ENCODE measurements at places on chromosomes 4 and X. TPM values are rescaled to one million over a fixed set of nuclear protein-coding genes. Genes with fewer than 3 reads are reported as not detected.

GRCh38 chr4:153327247-153327646 lies 17.2 kb upstream of the MND1 start:
- DNase-seq: no peak

GRCh38 chr4:77050962-77051361 lies 24.8 kb downstream of the CCNI start:
- no peak for DNase-seq

- no peak for DNase-seq
These were observed 104.8 kb downstream of the ANK2 start for GRCh38 chr4:113154281-113154680.

- no peak for DNase-seq
These were observed 554.1 kb upstream of the MAGEB2 start for GRCh38 chrX:29661290-29661689.

DNA sequence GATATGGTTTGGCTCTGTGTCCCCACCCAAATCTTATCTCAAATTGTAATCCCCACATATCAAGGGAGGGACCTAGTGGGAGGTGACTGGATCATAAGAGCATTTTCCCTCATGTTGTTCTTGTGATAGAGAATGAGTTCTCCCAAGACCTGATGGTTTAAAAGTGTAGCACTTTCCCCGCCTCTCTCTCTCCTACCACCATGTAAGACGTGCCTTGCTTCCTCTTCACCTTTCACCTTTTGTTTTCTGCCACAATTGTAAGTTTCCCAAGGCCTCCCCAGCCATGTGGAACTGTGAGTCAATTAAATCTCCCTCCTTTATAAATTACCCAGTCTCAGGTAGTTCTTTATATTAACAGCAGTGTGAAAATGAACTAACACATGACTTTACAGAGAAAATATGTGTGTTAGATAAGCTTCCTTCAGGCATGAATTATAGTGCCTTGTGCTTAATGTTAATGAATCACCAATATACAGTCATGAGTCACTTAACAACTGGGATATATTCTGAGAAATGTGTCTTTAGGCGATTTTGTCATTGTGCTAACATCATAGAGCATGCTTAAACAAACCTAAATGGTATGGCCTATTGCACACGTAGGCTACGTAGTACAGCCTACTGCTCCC lies 37.9 kb downstream of the PDGFC start:
- no peak for DNase-seq

DNA sequence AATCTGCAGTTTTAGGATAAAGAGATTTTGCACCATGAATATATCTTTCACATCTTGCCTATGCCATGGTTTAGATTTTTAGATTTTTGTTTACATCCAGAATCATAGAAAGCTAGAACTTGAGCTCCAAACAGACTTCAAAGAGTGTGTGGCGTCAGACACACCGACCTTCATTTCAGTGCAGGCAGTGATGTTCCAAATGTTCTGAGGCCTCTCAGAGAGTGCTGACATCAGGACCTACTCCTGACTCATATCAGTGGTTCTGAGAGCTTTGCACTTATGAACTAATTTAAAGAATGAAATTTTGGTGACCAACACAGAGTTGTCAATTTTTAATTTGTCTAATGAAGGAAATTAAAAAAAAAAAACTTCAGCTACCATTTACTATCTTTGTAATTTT lies 18.3 kb downstream of the CXCR3 start:
- DNase-seq: no peak

GRCh38 chr4:5691491-5692132 lies 16.7 kb downstream of the EVC2 start:
- no peak for DNase-seq

GRCh38 chr4:20529691-20530090 lies 170.6 kb upstream of the PACRGL start:
- peak; percentile 66 for DNase-seq

GRCh38 chr4:13176741-13177142 lies 307.4 kb downstream of the RAB28 start:
- DNase-seq: no peak

DNA sequence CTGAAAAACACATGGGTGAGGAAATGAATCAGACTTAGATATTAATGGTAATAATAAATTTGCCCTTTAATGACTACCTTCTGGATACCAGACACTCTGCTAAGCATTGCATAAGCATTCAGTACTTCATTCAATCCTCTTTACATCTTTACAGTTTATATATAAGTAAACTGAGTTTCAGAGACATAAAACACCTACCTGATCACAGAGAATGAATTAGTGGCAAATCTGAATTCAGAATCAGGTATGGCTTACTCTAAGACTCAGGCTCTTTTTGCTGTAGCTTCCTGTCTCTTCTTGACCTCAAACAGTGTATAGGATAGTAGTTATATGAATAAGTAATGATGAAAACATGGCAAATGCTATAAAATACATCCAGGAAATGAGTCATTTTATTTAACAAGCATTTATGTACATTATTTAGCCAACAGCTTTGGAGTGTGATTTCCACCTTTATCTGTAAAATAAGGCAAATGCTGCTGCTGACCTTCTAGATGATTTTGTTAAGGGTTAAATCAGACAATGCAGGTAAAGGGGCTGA lies 83.9 kb downstream of the VEGFC start:
- no peak for DNase-seq

- no peak for DNase-seq
These were observed 19.1 kb upstream of the SETD7 start for GRCh38 chr4:139575072-139575471.

DNA sequence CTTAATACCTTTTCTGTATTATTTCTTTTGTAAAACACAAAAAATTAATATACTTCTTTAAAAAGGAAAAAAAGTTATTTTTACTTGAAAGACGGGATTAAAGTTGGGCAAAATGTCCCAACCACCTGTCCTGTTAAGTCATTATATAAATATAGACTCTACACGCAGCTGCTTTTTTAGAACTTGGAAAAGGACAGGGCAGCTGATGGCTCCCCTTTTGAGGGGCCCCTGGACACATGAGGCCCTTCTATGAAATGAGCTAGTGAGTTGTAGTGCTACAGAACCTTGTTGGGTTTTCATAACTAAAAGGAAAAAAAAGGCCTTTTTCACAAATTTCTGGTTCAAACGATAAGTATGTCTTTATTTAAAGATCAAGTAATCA lies 600 bp upstream of the BEX2 start:
- DNase-seq: no peak

- DNase-seq: no peak
These were observed 206.7 kb upstream of the LEF1 start for GRCh38 chr4:108375434-108375833.

DNA sequence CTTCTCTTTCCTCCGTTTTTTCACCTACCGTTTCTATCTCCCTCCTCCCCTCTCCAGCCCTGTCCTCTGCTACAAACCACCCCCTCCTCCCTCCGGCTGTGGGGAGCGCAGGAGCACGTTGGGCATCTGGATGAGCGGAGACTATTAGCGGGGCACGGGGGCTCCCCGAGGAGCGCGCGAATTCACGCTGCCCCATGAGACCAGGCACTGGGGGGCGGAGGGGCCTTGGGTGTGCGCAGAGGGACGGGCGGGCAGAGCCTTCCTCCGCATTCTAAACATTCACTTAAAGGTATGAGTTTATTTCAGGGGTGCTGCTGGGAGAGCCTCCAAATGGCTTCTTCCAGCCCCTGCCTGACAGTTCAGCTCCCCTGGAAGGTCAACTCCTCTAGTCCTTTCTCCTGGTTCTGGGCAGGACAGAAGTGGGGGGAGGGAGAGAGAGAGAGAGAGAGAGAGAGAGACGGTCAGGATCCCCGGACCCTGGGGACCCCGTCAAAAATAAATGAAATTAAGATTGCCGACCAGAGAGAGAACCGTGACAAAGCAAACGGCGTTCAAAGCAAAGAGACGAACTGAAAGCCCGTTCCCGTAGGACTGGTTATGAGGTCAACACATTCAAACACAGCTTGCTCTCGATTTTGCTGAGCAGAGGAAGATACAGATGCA lies 5.0 kb downstream of the SHOX start:
- DNase-seq: no peak

DNA sequence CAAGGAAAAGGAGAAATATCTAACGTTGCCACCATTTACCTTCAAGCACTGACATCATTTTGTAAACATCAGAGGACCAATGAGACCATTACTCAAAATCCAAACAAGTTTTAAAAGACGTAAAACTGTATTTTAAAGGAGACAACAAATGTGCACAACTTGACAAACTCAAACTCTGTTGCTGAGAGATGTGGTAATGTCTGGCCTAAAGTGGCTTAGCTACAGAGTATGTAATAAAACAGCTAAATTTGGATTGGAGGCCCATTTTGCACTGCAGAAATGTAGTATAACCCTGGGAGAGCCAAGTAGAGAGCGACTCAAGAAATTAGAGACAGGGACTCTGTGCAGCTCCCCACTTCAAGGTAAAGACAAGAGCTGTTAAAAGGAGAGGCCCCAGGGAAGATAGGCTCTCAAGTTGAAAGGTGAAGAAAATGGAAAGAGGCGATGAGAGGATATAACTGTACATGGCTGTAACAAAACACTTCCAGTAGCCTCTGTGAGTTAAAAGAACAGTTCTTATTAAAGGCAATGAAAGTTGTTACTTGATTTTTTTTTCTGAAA lies 20.3 kb downstream of the UNC5C start:
- DNase-seq: no peak

GRCh38 chr4:68218044-68218443 lies 27.4 kb downstream of the TMPRSS11B start:
- DNase-seq: no peak

GRCh38 chrX:68433155-68433980 lies at the start of gene OPHN1:
OPHN1 (minus strand) TSS chrX:68433495; CDS start chrX:68433020, 475 bp downstream.
- peak; percentile 88 for DNase-seq

GRCh38 chr4:188536826-188537225 lies 397.6 kb downstream of the TRIML1 start:
- DNase-seq: no peak

- no peak for DNase-seq
These were observed 39.7 kb downstream of the LGI2 start for GRCh38 chr4:24991015-24991414.

- DNase-seq: no peak
These were observed 142.2 kb downstream of the GLRA3 start for GRCh38 chr4:174686826-174687225.

GRCh38 chr4:16196482-16197393 lies 29.5 kb downstream of the TAPT1 start:
- peak; percentile 36 for DNase-seq

- DNase-seq: no peak
These were observed 55.9 kb downstream of the MID1 start for GRCh38 chrX:10564484-10564883.

- no peak for DNase-seq
These were observed 33.0 kb downstream of the AFF1 start for GRCh38 chr4:86967798-86968197.

DNA sequence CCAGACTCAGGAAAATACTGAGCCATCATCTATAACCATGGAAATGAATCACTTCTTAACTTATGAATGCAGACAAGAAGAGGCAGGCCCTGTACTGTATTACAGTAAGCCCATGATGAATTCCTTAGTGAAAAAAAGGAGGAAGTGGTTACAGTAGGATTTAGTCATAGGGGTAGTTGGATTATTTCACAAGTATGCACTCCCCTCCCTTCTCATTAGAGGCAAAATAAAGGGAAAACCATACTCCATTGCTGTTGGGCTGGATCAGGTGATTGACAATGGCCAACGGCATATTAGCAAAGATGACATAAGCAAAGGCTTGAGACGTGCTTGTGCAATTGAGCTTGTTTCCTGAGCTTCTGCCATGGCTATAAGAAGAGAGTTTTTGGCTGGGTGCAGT lies 181.1 kb upstream of the PRPS2 start:
- no peak for DNase-seq

GRCh38 chr4:14868426-14869395 lies 133.6 kb upstream of the CPEB2 start:
- DNase-seq: no peak

DNA sequence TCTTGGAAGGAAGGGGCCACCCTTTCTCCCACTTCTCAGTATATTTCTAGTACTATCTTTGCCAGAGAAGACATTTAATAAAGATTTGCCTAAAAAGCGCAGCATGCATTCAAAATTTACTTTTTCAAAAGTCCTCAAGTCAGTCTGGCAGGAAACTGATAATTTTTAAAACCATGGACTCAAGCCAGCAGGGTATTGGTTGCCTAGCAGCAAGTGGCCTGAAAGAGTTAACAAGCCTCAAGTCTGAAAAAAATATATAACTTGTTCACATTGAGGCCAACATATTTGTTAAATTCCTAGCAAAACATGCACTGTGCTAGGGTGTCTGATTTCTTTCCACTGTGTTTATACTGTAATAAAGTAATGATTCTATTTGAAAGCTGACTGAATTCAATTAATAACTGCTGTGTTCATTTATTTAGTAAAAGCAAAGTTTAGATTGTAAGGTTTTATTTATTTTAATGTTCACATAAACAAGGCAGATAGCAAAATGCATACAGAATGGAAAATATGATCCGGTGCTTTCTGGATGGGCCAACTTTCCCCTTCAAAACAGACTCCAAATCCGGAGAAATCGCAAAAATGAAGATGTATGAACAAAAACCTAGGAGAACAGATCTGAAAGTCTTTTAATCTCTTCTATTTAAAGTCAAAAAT lies 218.5 kb upstream of the FGF13 start:
- DNase-seq: no peak

DNA sequence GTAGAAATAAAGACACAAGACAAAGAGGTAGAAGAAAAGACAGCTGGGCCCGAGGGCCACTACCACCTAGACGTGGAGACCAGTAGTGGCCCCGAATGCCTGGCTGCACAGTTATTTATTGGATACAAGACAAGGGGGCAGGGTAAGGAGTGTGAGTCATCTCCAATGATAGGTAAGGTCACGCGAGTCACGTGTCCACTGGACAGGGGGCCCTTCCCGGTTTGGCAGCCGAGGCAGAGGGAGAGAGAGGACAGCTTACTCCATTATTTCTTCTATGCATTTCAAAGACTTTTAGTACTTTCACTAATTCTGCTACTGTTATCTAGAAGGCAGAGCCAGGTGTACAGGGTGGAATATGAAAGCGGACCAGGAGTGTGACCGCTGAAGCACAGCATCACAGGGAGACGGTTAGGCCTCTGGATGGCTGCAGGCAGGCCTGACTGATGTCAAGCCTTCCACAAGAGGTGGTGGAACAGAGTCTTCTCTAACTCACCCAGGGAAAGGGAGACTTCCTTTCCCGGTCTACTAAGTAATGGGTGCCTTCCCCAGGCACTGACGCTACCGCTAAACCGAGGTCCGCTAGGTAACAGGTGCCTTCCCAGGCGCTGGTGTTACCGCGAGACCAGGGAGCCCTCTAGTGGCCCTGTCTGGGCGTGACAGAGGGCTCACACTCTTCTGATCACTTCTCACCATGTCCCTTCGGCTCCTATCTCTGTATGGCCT lies 44.9 kb downstream of the ZBTB49 start:
- DNase-seq: no peak

- no peak for DNase-seq
These were observed 10.2 kb downstream of the NAT8L start for GRCh38 chr4:2069161-2069971.

- DNase-seq: no peak
These were observed 323.1 kb upstream of the DKK2 start for GRCh38 chr4:107359208-107359607.

- peak; percentile 73 for DNase-seq
These were observed 91.2 kb downstream of the FAM53A start for GRCh38 chr4:1592709-1593417.

The ZRSR2 gene
- total RNA-seq: 11.5 TPM

The SSX3 gene
- total RNA-seq: not detected

The MID1 gene
- total RNA-seq: 21.9 TPM

The FDCSP gene
- total RNA-seq: not detected

The SCD5 gene
- 12.5 TPM for total RNA-seq

The AASDH gene
- 15.3 TPM for total RNA-seq

The PGK1 gene
- 420 TPM for total RNA-seq

The DGKK gene
- total RNA-seq: 0.03 TPM
